Muscle of leg (tissue), 16 donors: ENCODE measurements at places on chromosomes 5 and 9. TPM values are rescaled to one million over a fixed set of nuclear protein-coding genes. Genes with fewer than 3 reads are reported as not detected.

ZFP2 gene
- total RNA-seq = 2.9 TPM

CPLANE1 gene
- 23.8 TPM for total RNA-seq

DIAPH1 gene
- 11.5 TPM for total RNA-seq

GEMIN5 gene
- 17.0 TPM for total RNA-seq

TJP2 gene
- total RNA-seq = 10.6 TPM

- DNase-seq = no peak
Observed at GRCh38 chr9:73683862-73684591, 532.4 kb downstream of the ANXA1 start.

- peak; percentile 35 for DNase-seq
Observed at GRCh38 chr9:7676609-7677156, 122.9 kb downstream of the DMAC1 start.

DNA sequence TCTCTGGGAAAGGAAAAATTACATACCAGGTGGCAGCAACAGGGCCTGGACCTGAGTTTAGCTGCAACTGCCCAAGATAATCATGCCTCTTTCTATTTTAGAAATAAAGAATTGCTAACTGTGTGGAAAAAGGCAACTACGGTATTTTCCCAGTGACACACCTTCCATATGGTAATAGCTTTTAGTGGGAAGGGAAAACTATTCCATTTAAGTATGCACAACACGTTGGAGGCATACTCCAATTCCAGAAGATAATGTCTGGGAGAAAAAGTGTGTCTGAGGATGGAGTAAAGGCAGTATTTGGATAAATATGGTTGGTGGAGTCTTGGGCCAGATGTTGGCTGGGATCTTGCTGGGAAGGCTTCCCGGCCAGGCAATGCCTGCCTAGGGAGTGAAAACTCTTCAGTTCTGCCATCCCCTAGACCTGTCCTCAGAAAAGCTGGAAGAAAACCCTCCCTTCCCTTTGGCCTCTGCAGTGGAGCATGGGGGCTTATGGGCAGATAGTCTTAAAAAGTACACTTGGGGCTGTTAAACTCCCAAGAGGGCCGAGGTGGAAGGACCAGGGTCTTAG lies 40.6 kb downstream of the SH3PXD2B start:
- peak; percentile 90 for DNase-seq

- DNase-seq = peak; percentile 46
Observed at GRCh38 chr5:9268226-9268625, 277.6 kb downstream of the SEMA5A start.

DNA sequence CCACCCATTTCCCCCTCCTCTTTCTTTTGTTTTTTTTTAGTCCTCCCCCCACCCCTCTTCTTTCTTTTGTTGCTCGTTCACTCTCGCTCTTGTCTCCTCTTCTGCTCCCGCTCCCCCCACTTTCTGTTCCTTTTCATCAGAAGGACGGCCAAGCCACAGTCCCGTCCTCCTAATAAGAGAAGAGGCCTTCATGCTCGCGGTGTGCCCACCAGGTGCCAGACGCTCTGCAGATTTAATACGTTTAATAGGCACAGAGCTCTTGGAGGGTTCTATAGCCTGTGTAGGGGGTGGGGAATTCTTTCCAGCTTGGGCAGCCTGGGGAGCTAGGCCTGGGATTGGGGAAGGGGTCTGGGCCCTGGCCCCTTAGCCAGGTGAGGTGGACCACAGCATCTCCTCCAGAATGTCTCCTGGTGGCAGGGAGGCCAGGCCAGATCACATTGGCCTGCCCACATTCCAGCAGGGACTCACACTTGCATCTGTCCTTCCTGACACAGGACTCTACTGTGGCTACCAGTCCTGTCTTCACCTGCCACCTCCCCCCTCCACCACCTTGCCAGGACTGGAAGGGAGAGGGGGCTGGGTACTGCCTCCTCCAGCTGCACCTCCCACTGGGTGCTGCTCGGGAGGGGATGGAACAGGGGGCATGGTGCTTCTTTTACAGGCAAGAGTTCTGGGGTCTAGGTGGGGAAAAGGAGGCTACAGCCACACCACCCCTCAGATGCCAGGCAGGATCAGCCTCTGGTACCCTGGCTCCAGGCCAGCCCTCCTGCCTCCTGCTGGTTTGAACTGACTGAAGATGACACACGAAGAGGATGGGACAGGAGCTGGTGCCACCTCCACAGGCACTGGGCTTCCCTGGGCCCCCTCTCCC lies 6.1 kb upstream of the BARX1 start:
- no peak for DNase-seq
